ENCODE measurements at places on chromosomes 2 and 18.

GRCh38 chr18:8910186-8910822, 192.2 kb upstream of the NDUFV2 start:
- peaks cover 18% of the 10 kb centered on the region for H3K36me3 ChIP-seq
- DNase-seq, result no peak
- no peak overlapping the region for H3K4me3 ChIP-seq
- no peaks in the 10 kb centered on the region for H3K4me1 ChIP-seq
- H3K27ac ChIP-seq, result no peak overlapping the region

DNA sequence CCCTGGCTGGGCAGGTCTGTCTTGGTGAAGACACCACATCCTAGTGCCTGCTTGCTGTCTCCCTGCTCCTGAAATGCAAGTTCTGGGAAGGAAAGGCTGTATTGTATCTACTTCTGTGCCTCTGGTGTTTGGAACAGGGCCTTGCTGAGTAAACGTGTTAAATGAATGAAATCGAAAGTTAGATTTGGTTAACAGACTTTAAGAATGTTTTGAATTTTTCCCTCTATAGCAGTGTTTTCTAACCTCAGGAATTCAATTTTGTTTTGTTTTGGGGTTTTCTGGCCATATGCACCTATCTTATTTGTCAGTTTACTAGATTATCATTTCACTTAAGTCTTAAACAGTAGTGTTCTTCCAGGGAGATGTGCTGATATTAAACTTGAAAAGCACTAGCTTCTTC, 20.7 kb downstream of the FARP2 start:
- peaks cover 2% of the 10 kb centered on the region for H3K36me3 ChIP-seq
- no peak for DNase-seq
- no peak overlapping the region for H3K27ac ChIP-seq
- H3K27me3 ChIP-seq, result no peaks in the 10 kb centered on the region
- no peaks in the 10 kb centered on the region for H3K4me1 ChIP-seq

GRCh38 chr2:171307560-171307959, 126.2 kb downstream of the METTL8 start:
- H3K27me3 ChIP-seq, result no peaks in the 10 kb centered on the region
- no peak overlapping the region for H3K4me3 ChIP-seq
- no peaks in the 10 kb centered on the region for H3K4me1 ChIP-seq
- DNase-seq, result no peak
- no peak overlapping the region for H3K27ac ChIP-seq

DNA sequence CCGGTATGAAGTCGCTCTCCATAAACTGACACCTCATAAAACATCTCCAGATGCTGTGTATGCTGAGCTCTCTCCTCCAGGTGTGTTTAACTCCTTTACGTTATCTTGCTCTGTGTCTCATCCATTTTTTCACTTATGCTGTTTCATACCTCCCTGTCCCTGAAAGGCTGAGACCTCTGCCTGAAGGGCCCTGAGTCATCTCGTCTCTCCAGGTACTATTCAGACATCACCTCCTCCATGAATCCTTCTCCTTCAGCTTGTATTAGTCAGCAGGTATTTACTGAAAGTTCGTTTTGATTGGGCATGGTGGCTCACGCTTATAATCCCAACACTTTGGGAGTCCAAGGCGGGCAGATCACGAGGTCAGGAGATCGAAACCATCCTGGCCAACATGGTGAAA, 244.5 kb upstream of the EPHA4 start:
- no peak overlapping the region for H3K4me3 ChIP-seq
- no peak overlapping the region for H3K27ac ChIP-seq
- peaks cover 3% of the 10 kb centered on the region for H3K4me1 ChIP-seq
- H3K36me3 ChIP-seq, result peaks cover 21% of the 10 kb centered on the region

DNA sequence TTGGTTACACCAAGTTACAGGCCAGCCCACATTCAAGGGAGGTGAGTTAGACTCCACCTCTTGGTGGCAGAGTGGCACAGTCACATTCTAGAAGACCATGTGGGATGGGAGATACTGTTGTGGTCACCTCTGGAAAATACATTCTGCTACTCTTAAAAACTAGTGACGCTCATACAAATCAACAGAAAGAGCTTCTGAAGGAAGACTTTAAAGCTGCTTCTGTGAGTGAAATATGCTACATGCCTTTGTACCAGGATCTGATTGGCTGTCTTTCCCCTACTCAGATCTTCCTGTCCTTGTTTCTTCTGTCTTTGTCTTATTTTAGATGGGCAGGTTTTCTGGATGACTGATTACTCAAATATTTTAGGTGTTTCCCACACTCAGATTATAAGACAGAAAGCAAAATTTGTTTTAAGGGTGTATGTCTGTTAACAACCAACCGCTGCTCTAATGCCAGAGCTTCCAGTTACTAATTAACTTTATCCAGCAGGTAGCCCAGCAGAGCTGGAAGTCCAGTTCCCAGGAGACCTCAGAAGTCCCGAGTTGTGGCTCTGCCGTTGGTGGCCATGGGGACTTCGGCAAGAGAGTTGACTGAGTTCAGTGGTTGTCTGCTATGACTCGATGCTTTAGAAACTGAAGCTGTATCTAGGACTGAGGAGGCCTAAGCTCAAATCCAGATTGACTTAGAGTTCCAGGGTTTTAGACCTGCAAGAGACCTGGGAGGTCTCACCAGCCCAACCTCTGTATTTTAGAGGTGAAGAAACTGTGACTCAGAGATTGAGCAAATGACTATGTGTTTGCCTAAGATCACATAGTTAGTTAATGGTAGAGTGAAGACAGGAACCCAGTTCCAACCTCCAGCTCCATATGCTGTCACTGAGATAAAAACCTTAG, 7.4 kb downstream of the IL1R2 start:
- no peaks in the 10 kb centered on the region for H3K27me3 ChIP-seq
- DNase-seq, result no peak
- H3K4me3 ChIP-seq, result no peak overlapping the region
- no peaks in the 10 kb centered on the region for H3K36me3 ChIP-seq
- H3K27ac ChIP-seq, result no peak overlapping the region

- no peaks in the 10 kb centered on the region for H3K27me3 ChIP-seq
- H3K4me3 ChIP-seq, result no peak overlapping the region
- no peak for DNase-seq
- no peak overlapping the region for H3K27ac ChIP-seq
- H3K4me1 ChIP-seq, result peaks cover 4% of the 10 kb centered on the region
Observed at GRCh38 chr2:46135228-46135855, 161.9 kb upstream of the EPAS1 start.

DNA sequence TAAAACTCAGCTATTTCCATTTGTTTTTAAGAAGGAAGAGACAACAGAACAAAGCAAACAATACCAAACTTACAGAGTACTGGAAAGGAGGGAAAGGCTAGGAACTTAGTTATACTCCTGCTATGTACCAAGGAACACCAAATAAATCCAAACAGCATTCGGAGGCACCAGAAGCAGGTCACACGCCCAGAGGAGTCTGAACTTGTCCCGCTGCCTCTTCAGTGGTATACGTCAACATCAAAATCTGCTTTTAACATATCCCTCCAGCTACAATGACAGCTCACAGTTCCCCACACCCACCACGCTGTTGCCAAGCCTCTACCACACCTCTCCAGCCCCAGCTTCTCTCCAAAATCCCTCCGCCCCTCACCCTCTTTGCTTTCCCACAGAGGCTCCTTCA, 17.3 kb downstream of the C2orf76 start:
- H3K4me3 ChIP-seq, result no peak overlapping the region
- H3K27ac ChIP-seq, result no peak overlapping the region
- H3K36me3 ChIP-seq, result no peaks in the 10 kb centered on the region
- H3K27me3 ChIP-seq, result no peaks in the 10 kb centered on the region

DNA sequence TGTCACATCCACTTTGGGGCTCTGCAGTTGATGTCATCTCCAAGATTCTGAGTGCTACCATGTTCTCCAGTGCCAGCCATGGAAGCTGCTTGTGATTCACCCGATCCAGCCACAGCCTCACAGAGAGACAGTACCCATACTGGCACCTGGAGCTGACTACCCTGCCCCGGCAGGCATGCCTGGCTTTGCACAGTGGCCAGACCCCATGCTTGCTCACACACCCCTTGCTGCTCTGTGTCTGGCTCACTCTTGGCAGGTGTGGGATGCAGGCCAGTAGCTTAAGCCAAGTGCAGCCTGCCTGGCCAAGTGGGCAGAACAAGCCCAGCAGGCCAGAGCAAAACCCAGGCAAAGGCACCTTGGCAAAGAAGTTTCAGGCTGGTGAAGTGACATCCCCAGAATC, 828.4 kb upstream of the VRK2 start:
- H3K27ac ChIP-seq, result no peak overlapping the region
- no peak overlapping the region for H3K4me3 ChIP-seq
- H3K36me3 ChIP-seq, result peaks cover 15% of the 10 kb centered on the region
- no peaks in the 10 kb centered on the region for H3K4me1 ChIP-seq

GRCh38 chr2:102050854-102051391, 59.2 kb downstream of the IL1R2 start:
- no peaks in the 10 kb centered on the region for H3K36me3 ChIP-seq
- no peak overlapping the region for H3K4me3 ChIP-seq
- H3K4me1 ChIP-seq, result no peaks in the 10 kb centered on the region

GRCh38 chr18:58186258-58186948, 142.4 kb downstream of the NEDD4L start:
- peaks cover 16% of the 10 kb centered on the region for H3K4me1 ChIP-seq
- DNase-seq, result no peak
- no peak overlapping the region for H3K27ac ChIP-seq
- H3K27me3 ChIP-seq, result no peaks in the 10 kb centered on the region

- H3K4me1 ChIP-seq, result no peaks in the 10 kb centered on the region
- H3K27ac ChIP-seq, result no peak overlapping the region
- no peak overlapping the region for H3K4me3 ChIP-seq
- H3K36me3 ChIP-seq, result peaks cover 22% of the 10 kb centered on the region
- peak; percentile 53 for DNase-seq
- no peaks in the 10 kb centered on the region for H3K27me3 ChIP-seq
Observed at GRCh38 chr18:6257950-6258349, 156.8 kb downstream of the L3MBTL4 start.

GRCh38 chr2:145744541-145745386, 1224.8 kb upstream of the ZEB2 start:
- DNase-seq, result no peak
- H3K4me1 ChIP-seq, result no peaks in the 10 kb centered on the region
- no peak overlapping the region for H3K4me3 ChIP-seq
- H3K27ac ChIP-seq, result no peak overlapping the region
- no peaks in the 10 kb centered on the region for H3K27me3 ChIP-seq

GRCh38 chr2:137748533-137748932, 215.7 kb upstream of the HNMT start:
- no peaks in the 10 kb centered on the region for H3K27me3 ChIP-seq
- no peak for DNase-seq
- no peak overlapping the region for H3K27ac ChIP-seq
- no peak overlapping the region for H3K4me3 ChIP-seq

DNA sequence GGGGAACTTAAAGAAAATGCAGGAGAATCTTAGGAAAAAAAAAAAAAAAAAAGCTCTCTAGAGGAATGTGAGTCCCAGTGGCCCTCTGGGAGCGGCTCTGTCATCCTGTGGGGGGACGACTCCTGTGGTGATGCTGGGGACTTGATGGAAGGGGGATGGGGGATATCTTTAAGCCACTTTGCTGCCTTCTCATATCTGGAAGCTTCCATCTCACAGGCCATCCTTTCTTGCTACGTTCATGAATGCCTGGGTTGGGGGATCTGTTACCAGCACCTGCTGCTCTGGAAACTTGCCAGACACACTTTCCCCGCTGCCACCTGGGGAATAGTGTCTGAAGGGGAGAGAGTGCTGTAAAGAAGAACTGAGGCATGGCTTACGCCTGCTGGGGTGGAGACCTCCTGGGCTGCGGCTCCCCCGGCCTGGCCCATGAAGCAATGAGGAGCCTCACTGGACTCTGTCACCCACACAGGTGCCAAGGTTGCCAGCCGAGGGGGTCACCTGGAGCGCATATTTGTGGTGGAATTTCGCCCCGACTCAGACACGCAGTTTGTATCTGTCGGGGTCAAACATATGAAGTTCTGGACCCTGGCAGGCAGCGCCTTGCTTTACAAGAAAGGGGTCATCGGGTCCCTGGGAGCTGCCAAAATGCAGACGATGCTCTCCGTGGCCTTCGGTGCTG, 92.8 kb downstream of the RTN4 start:
- no peak overlapping the region for H3K4me3 ChIP-seq
- no peak for DNase-seq
- H3K27me3 ChIP-seq, result no peaks in the 10 kb centered on the region
- H3K27ac ChIP-seq, result no peak overlapping the region
- no peaks in the 10 kb centered on the region for H3K36me3 ChIP-seq

- H3K27ac ChIP-seq, result no peak overlapping the region
- peaks cover 13% of the 10 kb centered on the region for H3K27me3 ChIP-seq
- H3K36me3 ChIP-seq, result no peaks in the 10 kb centered on the region
- H3K4me3 ChIP-seq, result peak overlapping the region; percentile 96
- no peaks in the 10 kb centered on the region for H3K4me1 ChIP-seq
Observed at GRCh38 chr18:34223164-34223892, 1.4 kb downstream of the NOL4 start.

DNA sequence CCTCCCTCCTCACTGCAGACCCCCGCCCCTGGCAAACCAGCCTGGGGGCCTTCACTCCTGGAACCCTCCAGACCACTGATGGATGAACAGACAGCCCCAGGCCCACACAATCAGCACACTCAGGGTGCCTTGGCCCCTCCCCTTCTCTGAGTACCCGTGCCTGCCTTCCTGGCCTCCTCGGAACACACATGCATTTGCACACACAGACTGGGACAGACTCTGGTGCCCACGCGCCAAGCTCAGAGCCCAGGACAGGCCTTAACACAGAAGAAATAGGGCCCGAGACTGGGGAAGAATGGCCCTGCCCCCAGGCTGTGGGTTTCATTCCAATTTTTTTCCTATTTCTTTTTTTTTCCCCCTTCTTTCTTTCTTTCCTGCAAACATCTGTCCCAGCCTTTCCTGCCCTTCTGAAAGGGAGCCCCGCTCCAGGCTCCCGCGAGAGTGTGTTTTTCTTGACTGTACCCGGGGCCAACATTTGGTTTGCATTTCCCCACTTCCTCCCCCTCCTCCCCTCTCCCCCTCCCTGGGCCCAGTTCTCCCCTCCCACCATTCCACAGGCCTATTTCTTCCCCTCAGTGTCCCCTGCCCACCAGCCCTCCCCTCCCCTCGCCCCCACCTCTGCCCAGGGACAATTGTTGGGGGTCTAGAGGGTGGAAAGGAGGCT, 618 bp upstream of the TNS1 start:
- no peak for DNase-seq
- H3K4me1 ChIP-seq, result 0 out of 2 replicates have a peak, but pooled peaks cover 2% of the 10 kb centered on the region
- no peaks in the 10 kb centered on the region for H3K36me3 ChIP-seq
- H3K27me3 ChIP-seq, result no peaks in the 10 kb centered on the region
- H3K4me3 ChIP-seq, result peak overlapping the region; percentile 51

DNA sequence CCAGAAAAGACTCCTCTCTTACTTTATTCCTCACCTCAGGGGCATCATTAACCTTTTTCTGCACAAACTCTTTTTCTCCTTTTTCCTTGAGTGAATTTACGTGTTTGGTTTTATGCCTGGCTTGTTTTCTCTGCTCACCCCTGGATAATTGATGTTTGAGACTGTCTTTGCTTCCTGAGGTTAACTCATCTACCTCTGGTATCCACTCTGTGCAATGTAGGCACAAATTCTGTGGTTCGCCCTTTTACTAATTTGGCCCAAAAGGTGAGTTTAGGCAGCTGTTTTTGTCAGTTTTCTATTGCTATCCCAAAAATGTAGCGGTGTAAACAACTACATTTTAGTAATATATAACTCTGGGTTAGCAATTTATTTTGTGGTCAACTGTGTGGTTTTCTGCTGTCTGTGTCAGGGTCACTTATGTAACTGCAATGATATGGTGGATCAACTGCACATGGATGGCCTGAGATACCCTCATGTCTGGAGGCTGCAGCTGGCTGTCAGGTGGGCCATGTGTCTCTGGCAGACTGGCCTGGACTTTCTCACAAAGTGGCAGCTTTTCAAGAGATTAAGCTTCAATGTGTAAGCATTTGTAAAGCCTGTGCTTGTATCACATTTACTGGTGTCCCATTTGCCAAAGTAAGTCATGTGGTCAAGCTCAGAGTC, 329.7 kb downstream of the FSIP2 start:
- no peaks in the 10 kb centered on the region for H3K36me3 ChIP-seq
- H3K27ac ChIP-seq, result no peak overlapping the region
- H3K4me1 ChIP-seq, result no peaks in the 10 kb centered on the region
- no peak overlapping the region for H3K4me3 ChIP-seq
- no peak for DNase-seq
